ENCODE measurements at places on chromosomes 5 and 9.

DNA sequence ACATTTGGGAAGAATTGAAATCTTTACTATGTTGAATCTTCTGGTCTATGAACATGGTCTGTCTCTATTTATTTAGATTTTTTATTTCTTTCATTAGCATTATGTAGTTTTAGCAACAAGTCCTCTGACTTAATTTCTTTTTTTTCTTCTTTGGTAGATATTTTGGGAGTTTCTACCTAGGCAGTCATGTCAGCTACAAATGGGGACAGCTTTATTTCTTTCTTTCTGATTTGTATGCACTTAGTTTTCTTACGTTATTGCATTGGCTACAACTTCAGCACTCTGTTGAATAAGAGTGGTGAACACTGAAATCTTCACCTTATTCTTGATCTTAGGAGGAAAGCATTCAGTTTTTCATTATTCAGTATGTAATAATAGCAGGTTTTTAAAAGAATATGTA lies 33.5 kb downstream of the SMC5 start:
- DNase-seq = no peak

- DNase-seq = no peak
Observed at GRCh38 chr9:34378376-34379060, 1.8 kb upstream of the MYORG start.

DNA sequence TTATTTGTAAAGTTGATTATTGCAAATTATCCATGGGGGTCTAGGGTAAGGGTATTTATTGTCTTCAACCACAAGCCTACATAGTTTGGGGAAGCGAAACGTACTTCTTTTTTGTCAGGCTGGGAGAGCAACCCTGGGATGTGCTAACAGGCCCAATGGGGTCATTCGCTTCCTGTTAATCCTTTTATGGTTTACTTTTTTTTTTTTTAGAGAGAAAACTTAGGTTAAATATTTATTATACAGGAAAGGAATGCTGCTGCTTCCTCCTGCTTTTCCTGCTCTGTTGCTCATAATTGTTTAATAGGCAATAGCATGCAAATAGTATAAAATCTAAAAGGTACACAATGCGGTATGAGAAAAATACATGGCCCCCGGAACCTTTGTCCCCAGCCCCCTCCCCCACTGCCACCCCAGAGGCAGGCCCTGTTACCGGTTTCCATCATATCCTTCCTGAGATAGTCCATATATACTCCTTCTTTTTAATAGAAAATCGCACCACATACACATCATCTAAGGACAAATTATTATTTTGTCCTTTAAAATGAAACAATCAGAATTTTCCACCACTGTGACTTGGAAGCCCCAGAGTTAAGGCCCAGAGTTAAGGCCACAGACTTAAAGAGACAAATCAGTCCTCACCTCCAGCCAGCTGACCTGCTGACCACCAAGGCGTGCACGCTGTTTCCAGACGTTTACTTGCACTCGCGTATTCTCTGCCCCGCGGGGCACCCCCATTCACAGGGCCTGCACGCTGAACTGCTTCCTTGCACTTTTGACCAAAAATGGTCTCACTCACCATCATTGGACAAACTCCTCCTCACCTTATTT lies 83.9 kb downstream of the NDFIP1 start:
- DNase-seq = no peak

- DNase-seq = peak; percentile 87
Observed at GRCh38 chr9:129737479-129738274, 15.2 kb downstream of the PTGES start.

DNA sequence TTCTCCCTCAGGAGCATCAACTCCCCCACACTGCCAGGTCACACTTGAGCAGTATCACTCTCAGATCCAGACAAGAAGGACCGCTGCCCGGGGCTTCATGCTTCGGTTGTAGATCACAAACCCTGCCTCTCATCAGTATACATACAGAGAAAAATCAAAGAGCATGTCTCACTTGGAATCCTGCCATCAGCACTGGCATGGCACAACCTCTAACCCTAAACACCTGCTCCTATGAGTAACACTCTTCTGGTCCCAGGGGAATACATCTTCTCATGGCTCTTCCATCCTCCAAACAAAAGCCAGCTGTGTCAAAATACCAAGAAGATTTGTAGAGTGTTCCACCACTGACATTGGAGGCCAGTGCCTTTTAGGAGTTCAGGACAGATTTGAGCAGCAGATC lies 84.8 kb upstream of the MIER3 start:
- DNase-seq = no peak

DNA sequence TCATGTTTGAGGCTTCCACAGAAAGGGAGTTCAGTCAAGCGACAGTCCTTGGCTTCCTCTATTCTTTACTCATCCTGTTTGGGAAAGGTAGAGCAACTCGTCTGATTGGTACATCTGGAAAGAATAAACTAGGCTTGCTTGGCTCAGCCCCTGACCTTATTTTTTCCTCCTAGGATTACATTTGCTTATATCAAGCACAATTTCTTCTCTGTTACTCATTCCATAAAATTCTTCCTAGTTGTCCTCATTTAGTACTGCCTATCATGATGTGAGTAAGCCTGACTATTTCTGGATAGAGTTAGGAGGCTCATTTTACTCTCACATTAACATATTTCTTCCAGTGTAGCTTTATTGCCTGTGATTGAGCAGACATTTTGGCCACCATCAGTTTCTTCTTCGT lies 10.9 kb upstream of the CARNMT1 start:
- no peak for DNase-seq

DNA sequence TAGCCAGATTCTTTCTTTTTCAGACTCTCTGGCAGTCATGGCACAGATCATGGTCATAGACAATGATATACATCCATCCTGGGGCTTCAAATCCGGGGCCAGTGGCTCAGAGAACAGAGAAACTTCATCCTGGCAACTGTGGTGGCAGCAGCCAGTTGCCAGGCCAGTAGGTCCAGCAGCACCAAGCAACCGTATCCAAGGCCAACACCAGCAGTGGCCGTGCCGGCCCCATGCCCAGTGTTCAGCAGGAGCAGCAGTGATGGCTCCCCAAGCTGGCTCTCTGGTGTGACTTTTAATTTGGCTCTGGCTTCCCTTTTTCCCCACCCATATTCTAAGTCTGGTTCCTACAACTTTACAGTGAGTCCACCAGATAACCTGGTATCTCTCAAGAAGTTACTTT lies 300.5 kb downstream of the DEPDC1B start:
- DNase-seq = no peak

DNA sequence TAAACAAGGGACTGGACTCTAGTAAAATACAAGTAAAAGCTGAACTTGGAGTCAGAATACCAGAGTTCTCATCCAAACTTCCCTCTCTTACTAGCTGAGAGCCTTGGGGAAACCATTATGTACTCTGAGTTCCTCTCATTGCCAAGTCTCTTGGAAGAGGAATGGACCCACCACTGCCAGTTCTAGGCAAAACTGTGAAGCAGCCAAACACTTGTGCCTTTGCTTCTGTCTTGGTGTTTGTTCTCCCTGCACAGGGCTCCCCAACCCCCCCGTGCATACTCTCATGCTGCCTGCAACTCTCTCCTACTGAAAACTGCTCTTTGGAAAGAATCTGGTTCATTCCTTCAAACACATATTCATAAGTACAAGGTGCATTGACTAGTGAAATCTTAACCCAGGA lies 102.6 kb downstream of the PDZD2 start:
- no peak for DNase-seq

DNA sequence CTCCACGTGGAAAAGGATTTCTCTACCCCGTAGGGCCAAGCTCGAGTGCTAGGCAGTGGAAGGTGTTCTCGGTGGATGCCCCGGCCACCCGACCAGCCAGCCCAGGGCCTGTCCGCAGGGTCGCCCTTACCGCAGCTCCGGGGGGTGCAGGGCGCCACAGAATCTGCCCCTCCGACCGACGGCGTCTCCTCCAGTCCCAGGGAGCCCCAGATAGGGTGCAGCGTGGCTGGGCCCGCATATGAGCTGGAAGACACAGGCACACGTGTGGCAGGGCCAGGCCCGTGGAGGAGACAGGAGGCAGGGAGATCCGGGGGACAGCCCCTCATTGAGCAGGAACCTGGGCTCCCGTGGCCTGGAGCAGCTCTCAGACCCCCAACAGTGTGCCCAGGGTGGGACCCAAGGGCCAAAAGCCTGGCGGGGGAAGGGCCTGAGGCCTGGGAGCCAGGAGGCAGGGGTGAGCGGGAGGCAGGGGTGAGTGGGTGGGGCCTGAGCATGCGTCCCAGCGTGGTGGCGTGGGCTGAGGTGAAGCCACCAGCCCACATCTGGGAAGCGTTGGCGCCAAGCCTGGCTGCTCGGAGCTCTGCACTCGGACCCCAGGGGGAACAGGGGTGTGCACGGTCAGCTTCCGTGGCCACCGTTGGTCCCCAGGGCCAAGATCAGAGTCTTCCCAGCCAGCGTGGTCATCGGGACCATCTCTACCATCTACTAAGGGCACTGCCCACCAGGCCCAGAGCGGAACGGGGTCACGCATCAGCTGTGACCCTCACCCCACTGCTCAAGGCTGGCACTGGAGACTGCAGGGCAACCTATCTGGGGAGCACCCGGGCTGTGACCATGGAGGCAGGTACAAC lies 22.2 kb downstream of the CCDC187 start:
- DNase-seq = no peak

DNA sequence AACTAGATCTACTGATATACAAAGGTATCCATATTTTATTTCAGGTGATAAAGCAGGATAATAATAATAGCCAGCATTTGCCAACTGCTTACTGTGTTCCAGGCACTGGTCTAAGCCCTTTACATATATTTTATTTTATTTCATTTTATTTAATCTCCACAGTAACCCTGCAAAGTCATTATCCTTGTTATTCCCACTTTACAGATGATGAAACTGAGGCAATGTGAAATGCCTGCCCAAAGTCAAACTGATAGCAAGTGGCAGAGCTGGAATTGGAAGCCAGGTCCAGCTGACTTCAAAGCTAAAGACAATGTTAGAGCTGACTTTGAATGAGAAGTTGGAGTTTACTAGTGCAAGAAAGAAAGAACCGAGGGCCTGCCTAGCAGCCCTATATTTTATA lies 24.8 kb downstream of the MORN5 start:
- DNase-seq = no peak

DNA sequence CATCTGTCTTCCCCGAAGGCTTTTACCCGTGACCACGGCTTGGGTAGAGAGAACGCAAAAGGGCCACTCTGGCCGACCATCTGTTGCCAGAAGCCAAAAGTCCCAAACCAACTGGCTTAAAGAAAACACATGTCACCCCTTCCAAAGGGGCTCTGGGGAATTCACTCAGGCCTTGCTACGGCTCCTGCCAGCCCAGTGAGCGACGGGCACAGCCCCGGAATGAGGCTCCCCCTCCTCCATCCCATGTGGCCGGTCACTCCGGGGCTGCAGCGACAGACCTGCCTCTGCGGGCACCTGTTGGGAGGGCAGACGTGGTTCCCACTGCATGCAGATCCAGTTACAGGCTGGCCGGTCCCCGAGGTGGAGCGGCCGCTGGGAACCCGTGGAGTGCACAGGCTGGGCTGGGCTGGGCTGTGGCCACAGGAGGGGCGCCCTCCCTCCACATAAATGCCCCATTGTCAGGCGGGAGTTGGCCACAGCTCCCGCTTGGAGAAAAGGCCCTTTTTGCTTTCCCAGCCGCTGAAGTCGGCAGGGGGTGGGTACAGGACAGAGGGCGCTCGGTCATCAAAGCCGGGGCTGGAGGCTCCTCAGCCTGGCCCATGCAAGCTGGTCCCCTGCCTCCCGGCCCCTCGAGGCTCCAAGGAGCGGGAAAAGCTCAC lies 19.9 kb downstream of the NOTCH1 start:
- no peak for DNase-seq

GRCh38 chr5:171709930-171710329 lies 75.7 kb upstream of the SMIM23 start:
- no peak for DNase-seq

GRCh38 chr5:171580502-171581265 lies 161.2 kb downstream of the FGF18 start:
- no peak for DNase-seq

DNA sequence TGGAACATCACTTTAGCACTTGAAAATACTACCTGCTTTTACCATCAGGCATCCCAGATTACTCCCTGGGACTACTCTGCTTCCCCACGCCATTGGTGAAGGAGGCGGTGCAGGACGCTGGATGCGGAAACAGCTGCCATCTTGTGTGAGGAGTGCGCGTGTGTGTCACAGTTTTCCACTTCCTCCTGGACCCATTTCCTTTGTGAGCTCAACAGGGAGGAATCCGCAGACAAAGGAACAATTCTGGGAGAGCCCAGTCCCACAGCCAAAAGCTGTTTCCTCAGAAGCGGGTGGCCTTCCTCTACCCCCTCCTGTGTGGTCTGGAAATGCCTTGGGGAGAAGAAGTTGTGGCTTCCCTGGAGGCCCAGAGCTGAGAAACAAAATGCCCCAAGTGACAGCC lies 16.8 kb downstream of the AFAP1L1 start:
- no peak for DNase-seq

- no peak for DNase-seq
Observed at GRCh38 chr5:16000056-16000455, 179.5 kb downstream of the MARCHF11 start.

- no peak for DNase-seq
Observed at GRCh38 chr5:180723936-180724335, 15.9 kb downstream of the OR2Y1 start.

- DNase-seq = peak; percentile 6
Observed at GRCh38 chr5:74903165-74903787, 37.1 kb upstream of the FAM169A start.

DNA sequence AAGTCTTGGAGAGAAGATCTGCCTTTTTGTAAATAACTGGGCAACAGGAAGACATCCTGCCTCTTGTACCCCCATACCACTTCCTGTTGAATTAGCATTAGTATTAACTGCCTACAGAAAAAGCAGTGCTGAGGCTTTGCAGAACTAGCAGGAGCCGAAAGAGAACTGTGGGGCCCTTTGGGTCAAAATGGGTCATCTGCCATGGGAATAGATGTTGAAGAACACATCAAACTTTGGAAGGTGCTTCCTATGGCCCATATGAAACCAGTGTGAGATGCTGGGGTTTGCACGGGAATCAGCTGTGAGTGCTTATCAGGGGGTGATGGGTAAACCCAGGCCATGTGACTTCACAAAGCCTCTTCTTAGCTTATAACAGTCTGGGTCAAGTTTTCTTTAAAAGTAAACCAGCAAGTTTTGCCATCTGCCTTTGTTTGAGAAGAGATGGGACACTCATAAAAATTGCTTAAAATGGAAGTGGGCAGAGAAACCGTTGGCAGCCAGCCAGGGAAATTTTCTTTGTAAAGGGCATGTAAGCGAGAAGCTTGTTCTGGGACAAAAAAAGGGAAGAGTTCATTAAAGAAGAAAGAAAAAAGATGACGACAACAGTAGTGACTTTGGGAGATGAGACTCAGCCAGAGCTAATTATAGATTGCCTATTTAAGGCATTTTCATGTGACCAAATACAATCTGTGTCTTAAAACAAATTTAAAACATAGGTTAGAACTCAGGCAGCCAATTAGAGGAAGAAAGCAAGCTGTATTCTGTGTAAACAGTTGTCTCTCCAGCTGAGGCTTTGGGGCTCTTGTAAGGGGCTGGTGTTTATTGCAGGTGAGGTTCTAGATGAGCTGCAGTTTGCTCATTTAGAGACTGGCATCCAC lies 4.4 kb downstream of the SLC25A25 start:
- DNase-seq = peak; percentile 62

GRCh38 chr9:8668231-8668630 lies 868.7 kb upstream of the DMAC1 start:
- no peak for DNase-seq

Measured in T-helper 1 cell (primary cell).